ENCODE measurements at places on chromosomes 13 and 19. TPM values are rescaled to one million over a fixed set of nuclear protein-coding genes. Genes with fewer than 3 reads are reported as not detected.

- no peaks in the 10 kb centered on the region for H3K36me3 ChIP-seq
- no peak overlapping the region for H3K4me3 ChIP-seq
- H3K4me1 ChIP-seq: no peaks in the 10 kb centered on the region
Measured at GRCh38 chr13:113897966-113898365, 34.1 kb upstream of the GAS6 start.

DNA sequence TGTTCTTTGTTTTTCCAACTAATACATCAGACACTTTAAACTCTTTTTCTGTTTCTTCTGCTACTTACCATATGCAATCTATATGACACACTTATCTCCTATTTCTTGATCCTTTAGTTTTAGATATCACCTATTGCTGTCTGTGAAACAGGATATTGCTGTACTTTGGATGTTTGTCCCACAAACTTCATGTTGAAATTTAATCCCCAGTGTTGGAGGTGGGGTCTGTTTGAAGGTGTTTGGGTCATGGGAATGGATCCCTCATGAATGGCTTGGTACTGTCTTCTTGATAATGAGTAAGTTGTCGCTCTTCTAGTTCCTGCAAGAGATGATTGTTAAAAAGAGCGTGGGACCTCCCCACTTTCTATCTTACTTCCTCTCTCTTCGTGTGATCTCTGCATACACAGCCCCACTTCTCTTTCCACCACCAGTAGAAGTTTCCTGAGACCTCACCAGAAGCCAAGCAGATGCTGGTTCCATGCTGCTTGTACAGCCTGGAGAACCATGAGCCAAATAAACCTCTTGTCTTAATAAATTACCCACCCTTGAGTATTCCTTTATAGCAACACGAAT is 244.2 kb downstream of the NHLRC3 start:
- H3K27me3 ChIP-seq: no peaks in the 10 kb centered on the region
- no peak overlapping the region for H3K27ac ChIP-seq
- no peaks in the 10 kb centered on the region for H3K36me3 ChIP-seq
- peaks cover 2% of the 10 kb centered on the region for H3K4me1 ChIP-seq

- H3K36me3 ChIP-seq: no peaks in the 10 kb centered on the region
- DNase-seq: no peak
- peaks cover under 1% of the 10 kb centered on the region for H3K4me1 ChIP-seq
- H3K4me3 ChIP-seq: no peak overlapping the region
- H3K27me3 ChIP-seq: no peaks in the 10 kb centered on the region
Measured at GRCh38 chr13:100532836-100533435, 55.7 kb downstream of the GGACT start.

DNA sequence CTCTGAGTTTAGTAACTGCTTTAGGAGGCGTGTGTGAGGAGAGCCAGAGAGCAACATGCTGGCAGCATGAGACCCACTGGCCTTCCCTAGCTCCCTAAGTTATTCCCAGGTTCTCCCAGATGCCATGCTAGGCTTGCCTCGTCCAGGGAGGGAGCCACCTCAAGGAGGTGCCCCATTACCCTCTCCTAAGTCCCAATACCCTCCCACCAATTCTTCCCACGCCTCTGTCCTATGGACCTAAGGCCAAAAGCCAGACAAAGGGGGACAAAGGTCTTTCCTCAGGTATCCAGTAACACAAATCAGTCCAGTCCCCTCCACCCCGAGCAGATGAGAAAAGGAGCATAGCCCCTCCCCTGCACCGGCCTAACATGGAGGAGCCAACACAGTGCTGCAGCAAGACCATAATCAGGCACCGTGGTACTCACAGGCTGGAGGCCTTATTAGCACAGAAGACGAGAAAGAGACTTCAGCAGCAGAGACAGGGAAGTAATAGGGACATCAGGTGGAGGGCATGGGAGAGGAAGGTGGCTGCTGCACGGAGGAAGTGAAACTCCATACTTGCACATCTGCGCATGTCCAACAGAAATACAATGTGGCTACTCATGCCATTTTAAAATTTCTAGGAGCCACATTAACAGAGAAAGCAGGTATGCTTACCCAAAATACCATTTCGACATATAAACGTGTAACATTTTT is 46.3 kb downstream of the BRD4 start:
- no peak overlapping the region for H3K27ac ChIP-seq
- no peaks in the 10 kb centered on the region for H3K27me3 ChIP-seq
- H3K4me1 ChIP-seq: peaks cover 90% of the 10 kb centered on the region
- H3K36me3 ChIP-seq: no peaks in the 10 kb centered on the region
- no peak for DNase-seq

- H3K36me3 ChIP-seq: no peaks in the 10 kb centered on the region
- no peak overlapping the region for H3K4me3 ChIP-seq
- no peaks in the 10 kb centered on the region for H3K27me3 ChIP-seq
- H3K27ac ChIP-seq: no peak overlapping the region
Measured at GRCh38 chr13:66296875-66297274, 933.3 kb downstream of the PCDH9 start.

GRCh38 chr13:41645331-41645730 is 188.0 kb downstream of the RGCC start:
- H3K4me3 ChIP-seq: no peak overlapping the region
- no peaks in the 10 kb centered on the region for H3K36me3 ChIP-seq
- no peaks in the 10 kb centered on the region for H3K27me3 ChIP-seq
- DNase-seq: peak; percentile 53

- H3K27ac ChIP-seq: no peak overlapping the region
- no peak overlapping the region for H3K4me3 ChIP-seq
- no peak for DNase-seq
- no peaks in the 10 kb centered on the region for H3K27me3 ChIP-seq
- H3K4me1 ChIP-seq: no peaks in the 10 kb centered on the region
Measured at GRCh38 chr13:94259984-94260383, 219.5 kb downstream of the DCT start.

DNA sequence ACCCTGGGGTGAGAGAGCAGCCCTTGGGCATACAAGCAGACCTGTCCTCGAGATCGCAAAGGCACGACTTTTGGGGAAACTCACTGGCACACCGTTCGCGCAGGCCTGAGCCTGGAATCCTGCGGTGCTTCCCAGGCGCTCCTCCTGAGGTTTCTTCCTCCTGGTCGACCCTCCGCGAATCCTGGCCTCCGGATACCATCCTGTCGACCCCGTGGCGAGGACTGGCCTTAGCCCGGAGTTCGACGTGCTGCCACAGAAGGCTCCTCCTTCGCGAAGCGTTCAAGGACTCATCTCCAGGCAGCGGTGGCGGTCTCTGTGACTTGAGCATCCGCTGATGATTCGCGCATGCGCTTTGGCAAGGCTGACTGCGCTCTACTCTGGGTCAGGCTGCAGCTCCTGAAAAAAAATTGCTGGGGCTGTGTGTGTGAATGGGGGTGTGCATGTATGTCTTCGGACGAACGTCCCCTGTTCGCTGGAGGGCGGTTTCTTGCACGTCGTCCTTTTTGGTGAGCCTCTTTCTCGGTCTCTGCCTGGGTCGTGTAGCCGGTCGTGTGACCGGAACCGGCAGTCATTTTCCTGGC is 64.4 kb upstream of the ZNF527 start:
- H3K27me3 ChIP-seq: no peaks in the 10 kb centered on the region
- no peaks in the 10 kb centered on the region for H3K4me1 ChIP-seq
- no peak overlapping the region for H3K4me3 ChIP-seq
- no peak overlapping the region for H3K27ac ChIP-seq
- no peaks in the 10 kb centered on the region for H3K36me3 ChIP-seq
- no peak for DNase-seq

DNA sequence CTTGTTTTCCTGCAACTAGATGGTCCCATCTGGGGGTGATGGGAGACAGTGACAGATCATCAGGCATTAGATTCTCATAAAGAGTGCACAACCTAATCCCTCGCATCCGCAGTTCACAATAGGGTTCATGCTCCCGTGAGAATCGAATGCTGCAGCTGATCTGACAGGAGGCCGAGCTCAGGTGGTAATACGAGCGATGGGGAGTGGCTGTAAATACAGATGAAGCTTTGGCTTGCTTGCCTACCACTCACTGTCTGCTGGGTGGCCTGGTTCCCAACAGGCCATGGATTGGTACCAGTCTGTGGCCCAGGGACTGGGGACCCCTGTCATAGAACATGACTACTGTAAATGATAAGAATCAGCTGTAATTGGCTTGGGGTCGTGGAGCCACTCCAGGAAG is 28.0 kb downstream of the WDR88 start:
- no peak overlapping the region for H3K4me3 ChIP-seq
- no peak for DNase-seq
- H3K27ac ChIP-seq: no peak overlapping the region
- H3K4me1 ChIP-seq: no peaks in the 10 kb centered on the region

ICAM5 gene
- 0.23 TPM for total RNA-seq

Measured in hepatocyte (in vitro differentiated cells).